ENCODE measurements at places on chromosomes 1 and 21. TPM values are rescaled to one million over a fixed set of nuclear protein-coding genes. Genes with fewer than 3 reads are reported as not detected.
A peak's percentile ranks its signal among the peaks of the same experiment; 100 is the strongest.

- no peak overlapping the region for H3K4me3 ChIP-seq
- H3K4me1 ChIP-seq = no peaks in the 10 kb centered on the region
- no peak for DNase-seq
- H3K27me3 ChIP-seq = no peaks in the 10 kb centered on the region
Observed at GRCh38 chr1:3005771-3006170, 15.5 kb upstream of the ACTRT2 start.

- no peak for DNase-seq
- H3K4me3 ChIP-seq = no peak overlapping the region
- peaks cover 10% of the 10 kb centered on the region for H3K36me3 ChIP-seq
Observed at GRCh38 chr21:32682696-32683474, 44.9 kb downstream of the SYNJ1 start.

The ANGPTL1 gene
- not detected for total RNA-seq

The NMNAT2 gene
- total RNA-seq = not detected

DNA sequence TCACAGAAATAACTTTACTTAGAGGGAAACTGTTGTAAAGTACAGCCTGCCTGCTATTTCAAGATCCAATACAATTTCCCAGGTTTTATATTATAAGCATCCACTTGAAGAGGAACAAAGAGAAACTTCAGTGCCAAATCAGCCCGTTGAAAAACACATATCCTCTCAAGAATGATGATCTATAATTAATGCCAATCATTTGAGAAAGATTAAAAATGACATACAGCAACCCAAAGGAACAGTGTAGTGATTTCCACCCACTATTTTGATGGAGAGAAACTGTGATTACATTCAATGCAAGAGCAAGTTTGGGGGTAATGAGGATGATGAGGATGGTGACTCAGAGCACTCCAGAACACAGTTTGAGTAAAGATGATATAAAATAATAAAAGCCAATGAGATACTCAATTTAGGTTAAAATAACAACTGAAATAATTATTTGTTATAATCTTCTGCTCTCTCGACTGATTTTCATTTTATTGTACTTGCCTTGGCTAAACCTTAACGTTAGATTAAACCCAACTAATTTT, 715.5 kb downstream of the NCAM2 start:
- no peak overlapping the region for H3K4me3 ChIP-seq
- no peaks in the 10 kb centered on the region for H3K27me3 ChIP-seq
- no peak for DNase-seq

GRCh38 chr1:159962176-159962575, 8.1 kb upstream of the SLAMF9 start:
- no peak for DNase-seq
- no peaks in the 10 kb centered on the region for H3K36me3 ChIP-seq
- H3K27ac ChIP-seq = no peak overlapping the region

The PMVK gene
- 17.6 TPM for total RNA-seq

- no peaks in the 10 kb centered on the region for H3K27me3 ChIP-seq
- no peaks in the 10 kb centered on the region for H3K4me1 ChIP-seq
- DNase-seq = no peak
- H3K4me3 ChIP-seq = no peak overlapping the region
- no peak overlapping the region for H3K27ac ChIP-seq
Observed at GRCh38 chr1:200831091-200831490, 41.7 kb upstream of the GPR25 start.

DNA sequence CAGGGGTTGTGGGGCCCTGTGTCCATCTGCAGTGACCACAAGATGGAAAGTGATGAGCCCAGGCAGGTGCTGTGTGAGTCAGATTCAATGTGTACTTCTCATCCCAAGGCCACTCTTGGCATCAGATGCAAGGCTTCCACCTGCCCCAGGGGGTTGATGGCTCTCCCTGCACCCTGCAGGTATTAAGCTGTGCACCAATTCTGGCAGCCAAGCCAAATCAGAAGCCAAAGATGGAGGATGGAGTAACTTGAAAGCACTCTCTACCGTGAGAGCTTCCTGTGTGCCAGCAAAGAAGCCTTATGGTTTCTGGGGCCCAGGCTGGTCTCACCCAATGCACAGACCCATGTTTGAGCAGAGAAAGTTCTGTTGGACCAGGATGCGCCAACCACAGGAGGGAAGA, 44.3 kb upstream of the TENT5C start:
- no peaks in the 10 kb centered on the region for H3K27me3 ChIP-seq
- no peaks in the 10 kb centered on the region for H3K36me3 ChIP-seq
- no peak overlapping the region for H3K4me3 ChIP-seq
- no peaks in the 10 kb centered on the region for H3K4me1 ChIP-seq
- no peak overlapping the region for H3K27ac ChIP-seq
- no peak for DNase-seq

DNA sequence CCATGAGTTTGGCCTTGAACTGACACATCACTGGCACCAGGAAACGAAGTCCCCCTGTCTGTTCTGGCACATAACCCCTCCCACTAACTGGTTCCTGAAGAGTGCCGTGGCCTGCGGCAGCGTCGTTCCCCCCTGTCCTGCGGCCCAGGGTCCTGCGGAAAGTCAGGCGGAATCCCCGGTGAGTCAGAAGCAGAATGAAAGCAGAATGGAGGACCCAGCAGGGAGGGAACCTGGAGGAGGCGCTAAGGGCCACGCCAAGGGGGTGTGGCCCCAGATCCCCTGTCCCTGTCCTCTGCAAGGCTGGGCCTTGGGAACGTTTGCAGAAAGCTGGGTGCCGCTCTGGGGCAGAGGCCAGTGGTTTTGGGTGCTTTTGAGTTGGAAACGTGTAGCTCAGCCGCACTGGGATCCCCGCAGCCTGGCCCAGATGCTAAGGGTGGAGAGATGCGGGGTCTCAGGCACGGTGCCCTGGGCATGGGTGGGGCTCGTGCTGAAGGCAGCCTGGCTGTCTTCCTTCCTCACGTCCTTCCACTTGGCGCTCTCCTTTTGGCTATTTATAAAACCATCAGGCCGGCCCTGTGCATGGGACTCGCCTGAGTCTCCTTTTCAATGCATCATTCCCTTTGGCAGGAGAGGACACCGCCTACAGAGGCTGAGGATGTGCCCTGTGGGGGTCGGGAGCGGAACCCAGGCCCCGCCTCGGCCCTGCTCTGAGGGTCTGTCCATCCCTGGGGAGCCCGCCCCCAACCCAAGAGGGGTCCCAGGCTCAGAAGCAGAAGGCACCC, 36.2 kb downstream of the TP73 start:
- H3K27ac ChIP-seq = no peak overlapping the region
- no peaks in the 10 kb centered on the region for H3K4me1 ChIP-seq
- H3K4me3 ChIP-seq = no peak overlapping the region
- no peaks in the 10 kb centered on the region for H3K27me3 ChIP-seq

- H3K27ac ChIP-seq = no peak overlapping the region
- no peaks in the 10 kb centered on the region for H3K4me1 ChIP-seq
- no peaks in the 10 kb centered on the region for H3K27me3 ChIP-seq
- no peaks in the 10 kb centered on the region for H3K36me3 ChIP-seq
- H3K4me3 ChIP-seq = no peak overlapping the region
Observed at GRCh38 chr1:3978990-3979325, 78.9 kb upstream of the C1orf174 start.

GRCh38 chr21:43760391-43760958, 15.6 kb downstream of the CSTB start:
- H3K4me3 ChIP-seq = no peak overlapping the region
- H3K4me1 ChIP-seq = no peaks in the 10 kb centered on the region
- no peak overlapping the region for H3K27ac ChIP-seq
- DNase-seq = no peak

DNA sequence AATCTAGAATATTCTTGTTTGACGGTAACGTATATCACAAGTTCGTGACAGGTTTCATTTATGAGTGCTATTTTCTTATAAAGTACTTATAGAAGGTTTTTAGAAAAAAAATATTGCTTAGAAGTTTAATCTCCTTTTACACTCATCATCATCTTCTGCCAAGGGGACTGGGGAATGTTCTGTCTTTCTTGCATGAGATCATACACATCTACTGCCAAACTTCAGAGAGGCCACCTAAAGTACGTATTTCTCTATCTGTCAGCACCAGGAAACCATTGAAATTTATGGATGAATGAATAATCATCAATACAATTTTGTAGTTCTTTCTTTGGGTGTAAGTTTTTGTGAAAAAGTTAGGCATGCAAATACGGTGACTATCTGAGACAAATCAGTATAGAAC, 245.8 kb downstream of the SPATA17 start:
- no peak for DNase-seq
- H3K27ac ChIP-seq = no peak overlapping the region
- no peaks in the 10 kb centered on the region for H3K27me3 ChIP-seq

The PLXNA2 gene
- total RNA-seq = 3.5 TPM

DNA sequence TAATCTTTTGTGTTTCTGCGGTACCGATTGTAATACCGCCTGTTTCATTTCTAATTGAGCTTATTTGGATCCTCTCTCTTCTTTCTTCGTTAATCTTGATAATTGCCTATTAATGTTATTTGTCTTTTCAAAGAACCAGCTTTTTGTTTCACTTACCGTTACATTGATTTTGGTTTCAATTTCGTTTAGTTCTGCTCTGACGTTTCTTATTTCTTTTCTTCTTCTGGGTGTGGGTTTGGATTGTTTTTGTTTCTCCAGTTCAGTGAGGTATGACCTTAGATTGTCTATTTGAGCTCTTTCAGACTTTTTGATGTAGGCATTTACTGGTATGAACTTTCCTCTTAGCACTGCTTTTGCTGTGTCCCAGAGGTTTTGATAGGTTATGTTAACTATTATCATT, 9.4 kb downstream of the OR2M2 start:
- H3K27ac ChIP-seq = no peak overlapping the region
- H3K4me1 ChIP-seq = no peaks in the 10 kb centered on the region
- H3K4me3 ChIP-seq = no peak overlapping the region

GRCh38 chr1:179369751-179370341, 4.1 kb downstream of the AXDND1 start:
- no peaks in the 10 kb centered on the region for H3K36me3 ChIP-seq
- no peak overlapping the region for H3K4me3 ChIP-seq
- DNase-seq = peak; percentile 71
- H3K4me1 ChIP-seq = peaks cover 9% of the 10 kb centered on the region
- H3K27me3 ChIP-seq = no peaks in the 10 kb centered on the region

DNA sequence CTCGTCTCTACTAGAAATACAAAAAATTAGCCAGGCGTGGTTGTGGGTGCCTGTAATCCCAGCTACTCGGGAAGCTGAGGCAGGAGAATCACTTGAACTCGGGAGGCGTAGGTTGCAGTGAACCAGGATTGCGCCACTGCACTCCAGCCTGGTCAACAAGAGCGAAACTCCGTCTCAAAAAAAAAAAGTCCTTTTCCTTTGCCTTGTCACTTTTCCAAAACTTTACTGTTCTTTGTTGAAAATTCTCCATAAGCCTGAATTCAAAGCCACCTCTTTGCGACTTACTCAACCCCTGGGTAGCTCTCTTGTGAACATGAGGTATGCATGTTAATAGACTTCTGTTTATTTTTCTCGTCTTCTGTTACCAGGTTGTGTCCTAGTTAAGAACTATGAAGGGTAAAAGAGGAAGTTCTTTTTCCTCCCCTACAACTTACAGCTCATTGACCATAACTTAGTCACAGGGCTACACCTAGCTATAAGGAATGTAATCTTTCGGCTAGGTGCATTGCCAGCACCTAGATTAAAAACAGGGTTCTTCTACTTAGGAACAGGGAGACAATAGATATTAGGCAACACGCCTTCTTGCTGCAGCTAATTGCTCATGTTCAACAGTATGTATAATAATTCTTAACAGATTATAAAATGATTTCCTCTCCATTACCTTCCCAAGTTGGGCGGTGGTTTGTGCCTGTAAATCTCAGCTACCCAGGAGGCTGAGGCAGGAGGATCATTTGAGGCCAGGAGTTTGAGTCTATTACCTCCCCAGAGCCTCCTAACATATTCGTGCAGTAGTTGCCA, 40.9 kb downstream of the PTAFR start:
- DNase-seq = no peak
- H3K4me3 ChIP-seq = no peak overlapping the region
- no peaks in the 10 kb centered on the region for H3K27me3 ChIP-seq
- H3K4me1 ChIP-seq = no peaks in the 10 kb centered on the region
- H3K36me3 ChIP-seq = no peaks in the 10 kb centered on the region
- no peak overlapping the region for H3K27ac ChIP-seq

The KANK4 gene
- not detected for total RNA-seq

GRCh38 chr1:169928438-169929209, 34.9 kb upstream of the SCYL3 start:
- H3K4me3 ChIP-seq = no peak overlapping the region
- no peaks in the 10 kb centered on the region for H3K36me3 ChIP-seq
- no peaks in the 10 kb centered on the region for H3K27me3 ChIP-seq
- H3K27ac ChIP-seq = no peak overlapping the region
- DNase-seq = peak; percentile 58

The RNU11 gene
- not detected for total RNA-seq

The IGSF21 gene
- total RNA-seq = not detected

- no peak overlapping the region for H3K4me3 ChIP-seq
- no peak for DNase-seq
- no peaks in the 10 kb centered on the region for H3K27me3 ChIP-seq
Observed at GRCh38 chr21:16891821-16892220, 621.0 kb upstream of the CXADR start.

- no peak for DNase-seq
- peaks cover 17% of the 10 kb centered on the region for H3K4me1 ChIP-seq
- no peak overlapping the region for H3K4me3 ChIP-seq
- no peaks in the 10 kb centered on the region for H3K36me3 ChIP-seq
- no peaks in the 10 kb centered on the region for H3K27me3 ChIP-seq
Observed at GRCh38 chr1:226425004-226425378, 17.1 kb upstream of the PARP1 start.

DNA sequence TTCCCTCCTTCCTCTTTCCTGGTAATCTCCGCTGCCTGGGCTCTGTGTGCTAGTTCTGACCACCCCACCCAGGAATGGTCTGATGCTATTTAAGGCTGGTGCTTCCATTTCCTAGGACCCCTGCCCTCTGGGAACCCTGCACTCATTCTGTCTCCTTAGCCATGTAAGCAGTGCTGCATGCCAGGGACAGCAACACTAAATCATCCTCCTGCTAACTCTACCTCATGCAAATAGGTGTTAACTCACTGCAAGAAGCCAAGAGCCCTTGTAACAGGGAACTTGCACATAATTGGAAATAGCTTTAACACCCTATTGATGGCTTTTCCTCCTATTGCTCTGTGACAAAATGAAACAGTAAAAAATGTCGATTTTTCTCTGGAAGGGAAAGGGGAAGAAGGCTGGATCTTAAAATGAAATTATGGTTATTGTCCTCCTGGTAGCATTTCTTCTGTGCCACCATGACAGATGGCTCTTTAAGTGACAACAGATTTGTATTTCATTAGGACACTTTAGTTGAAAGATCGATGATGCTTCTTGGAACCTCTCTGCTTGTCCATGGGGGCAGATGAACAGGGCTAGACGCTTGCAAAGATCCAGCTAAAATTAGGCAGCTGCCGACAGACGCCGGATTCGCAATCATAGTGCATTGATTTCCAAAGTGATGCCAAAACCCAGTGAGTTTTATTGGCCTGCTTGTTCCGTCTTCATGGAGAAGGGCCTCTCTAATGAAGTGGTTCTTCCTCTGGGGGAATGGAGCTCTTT, 551.7 kb downstream of the MATN1 start:
- H3K27me3 ChIP-seq = no peaks in the 10 kb centered on the region
- DNase-seq = no peak
- no peaks in the 10 kb centered on the region for H3K4me1 ChIP-seq
- H3K36me3 ChIP-seq = no peaks in the 10 kb centered on the region
- no peak overlapping the region for H3K27ac ChIP-seq

GRCh38 chr21:41511858-41512257, 3.9 kb upstream of the TMPRSS2 start:
- no peaks in the 10 kb centered on the region for H3K4me1 ChIP-seq
- H3K4me3 ChIP-seq = no peak overlapping the region
- H3K36me3 ChIP-seq = no peaks in the 10 kb centered on the region
- peaks cover 2% of the 10 kb centered on the region for H3K27me3 ChIP-seq

- no peak overlapping the region for H3K27ac ChIP-seq
- DNase-seq = no peak
- no peaks in the 10 kb centered on the region for H3K4me1 ChIP-seq
- H3K4me3 ChIP-seq = no peak overlapping the region
Observed at GRCh38 chr1:246651012-246651695, 73.1 kb upstream of the SCCPDH start.
